A549 treated with DMSO at 1 μM for 4 hours (cell line): ENCODE measurements at places on chromosomes 6 and 20. TPM values are rescaled to one million over a fixed set of nuclear protein-coding genes. Genes with fewer than 3 reads are reported as not detected.

The DLK2 gene
- 3.5 to 6.8 TPM (median 6.4 TPM) in 5 replicates for total RNA-seq

The VSX1 gene
- 0.43 to 1.2 TPM (median 1.0 TPM) in 5 replicates for total RNA-seq

The DSP gene
- 36.4 to 56.3 TPM (median 50.0 TPM) in 5 replicates for total RNA-seq

The UNC93A gene
- total RNA-seq: not detected in 5 replicates

The ABRACL gene
- 45.7 to 54.7 TPM (median 48.1 TPM) in 5 replicates for total RNA-seq

The NTSR1 gene
- 0.10 to 0.33 TPM (median 0.20 TPM) in 5 replicates for total RNA-seq

The RING1 gene
- 20.4 to 27.4 TPM (median 26.6 TPM) in 5 replicates for total RNA-seq

The UBE3D gene
- total RNA-seq: 3.4 to 4.9 TPM (median 4.2 TPM) in 5 replicates

The OR2B6 gene
- total RNA-seq: 0.17 to 0.25 TPM (median 0.17 TPM) in 3 of 5 replicates, not detected in the others

The C6orf58 gene
- 0.10 to 0.45 TPM (median 0.24 TPM) in 5 replicates for total RNA-seq

The WFDC8 gene
- total RNA-seq: not detected in 5 replicates

The CCN5 gene
- total RNA-seq: 24.1 to 33.0 TPM (median 26.6 TPM) in 5 replicates

The TRIM27 gene
- 40.7 to 48.8 TPM (median 45.8 TPM) in 5 replicates for total RNA-seq

The EPPIN gene
- not detected in 5 replicates for total RNA-seq

The MYCT1 gene
- total RNA-seq: 0.03 to 0.12 TPM (median 0.05 TPM) in 3 of 5 replicates, not detected in the others

The C20orf202 gene
- 0.05 TPM in 1 of 5 replicates, not detected in the others for total RNA-seq

The SLC23A2 gene
- total RNA-seq: 16.7 to 19.3 TPM (median 18.7 TPM) in 5 replicates

The SLC32A1 gene
- not detected in 5 replicates for total RNA-seq

The AVP gene
- not detected in 5 replicates for total RNA-seq

The F13A1 gene
- not detected in 5 replicates for total RNA-seq

The SRSF12 gene
- 0.84 to 1.6 TPM (median 1.1 TPM) in 5 replicates for total RNA-seq

The TMEM242 gene
- total RNA-seq: 5.4 to 8.3 TPM (median 6.8 TPM) in 5 replicates

The WASF1 gene
- total RNA-seq: 8.8 to 13.8 TPM (median 12.7 TPM) in 5 replicates

The GSTA5 gene
- not detected in 5 replicates for total RNA-seq

The RIMS1 gene
- not detected in 5 replicates for total RNA-seq

The PCED1A gene
- 20.9 to 30.2 TPM (median 28.9 TPM) in 5 replicates for total RNA-seq

The GATA5 gene
- 0.46 to 1.1 TPM (median 0.84 TPM) in 5 replicates for total RNA-seq

The PAK5 gene
- total RNA-seq: 0.02 TPM in 1 of 5 replicates, not detected in the others

The MRPL2 gene
- 50.9 to 60.3 TPM (median 57.7 TPM) in 5 replicates for total RNA-seq

The SNAP91 gene
- 0.11 to 0.45 TPM (median 0.13 TPM) in 5 replicates for total RNA-seq

The TCFL5 gene
- total RNA-seq: 3.8 to 5.8 TPM (median 4.6 TPM) in 5 replicates

The RUNX2 gene
- total RNA-seq: 1.0 to 1.4 TPM (median 1.1 TPM) in 5 replicates

The IRF4 gene
- 0.09 to 0.32 TPM (median 0.12 TPM) in 5 replicates for total RNA-seq

The RBM24 gene
- 10.6 to 14.0 TPM (median 12.5 TPM) in 5 replicates for total RNA-seq

The CNR1 gene
- 0.24 to 0.53 TPM (median 0.40 TPM) in 5 replicates for total RNA-seq

The TREM2 gene
- total RNA-seq: 0.09 TPM in 1 of 5 replicates, not detected in the others

The SNPH gene
- total RNA-seq: 3.8 to 5.6 TPM (median 4.6 TPM) in 5 replicates

The BNIP5 gene
- not detected in 5 replicates for total RNA-seq

The HCRTR2 gene
- not detected in 5 replicates for total RNA-seq

The SLC44A4 gene
- total RNA-seq: 0.05 to 0.36 TPM (median 0.15 TPM) in 3 of 5 replicates, not detected in the others

The DEFB124 gene
- total RNA-seq: not detected in 5 replicates

The LTB gene
- total RNA-seq: 0.29 to 0.50 TPM (median 0.49 TPM) in 5 replicates

The BMP2 gene
- total RNA-seq: 0.35 to 0.91 TPM (median 0.64 TPM) in 5 replicates

The SPAG4 gene
- 3.0 to 5.2 TPM (median 4.8 TPM) in 5 replicates for total RNA-seq

The TFAP2D gene
- not detected in 5 replicates for total RNA-seq

The TRIM38 gene
- total RNA-seq: 1.8 to 2.1 TPM (median 2.0 TPM) in 5 replicates

The PRKN gene
- 0.05 to 0.29 TPM in 2 of 5 replicates, not detected in the others for total RNA-seq
